Cerebellum (tissue), 4 donors: ENCODE measurements at places on chromosomes 4 and X. TPM values are rescaled to one million over a fixed set of nuclear protein-coding genes. Genes with fewer than 3 reads are reported as not detected.

Gene KLHL5
- total RNA-seq: 116 TPM

Gene KLF8
- 18.4 TPM for total RNA-seq

Gene P2RY4
- total RNA-seq: 0.54 TPM

Gene PDE5A
- 48.7 TPM for total RNA-seq

Gene IL9R
- total RNA-seq: 0.27 TPM

Gene HPGD
- total RNA-seq: 10.7 TPM

DNA sequence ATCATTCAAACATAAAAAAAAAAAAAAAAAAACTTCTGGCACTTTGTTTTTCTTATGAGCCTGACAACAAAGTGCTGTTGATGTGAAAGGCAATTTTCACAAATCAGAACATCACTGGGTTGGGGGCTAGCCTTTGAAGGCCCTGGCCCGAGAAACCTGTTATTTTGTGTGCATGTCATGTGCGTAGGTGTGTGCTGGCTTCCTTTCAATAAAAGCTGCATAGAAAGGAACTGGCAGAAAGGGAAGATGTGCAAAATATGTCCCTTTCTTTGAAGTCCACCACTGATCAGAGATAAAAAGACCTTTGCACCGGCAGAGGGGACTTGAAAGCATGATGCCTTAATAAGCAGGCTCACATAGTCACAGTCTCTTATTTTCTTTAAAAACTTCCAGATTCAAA, 170.8 kb upstream of the RASGEF1B start:
- DNase-seq: no peak

DNA sequence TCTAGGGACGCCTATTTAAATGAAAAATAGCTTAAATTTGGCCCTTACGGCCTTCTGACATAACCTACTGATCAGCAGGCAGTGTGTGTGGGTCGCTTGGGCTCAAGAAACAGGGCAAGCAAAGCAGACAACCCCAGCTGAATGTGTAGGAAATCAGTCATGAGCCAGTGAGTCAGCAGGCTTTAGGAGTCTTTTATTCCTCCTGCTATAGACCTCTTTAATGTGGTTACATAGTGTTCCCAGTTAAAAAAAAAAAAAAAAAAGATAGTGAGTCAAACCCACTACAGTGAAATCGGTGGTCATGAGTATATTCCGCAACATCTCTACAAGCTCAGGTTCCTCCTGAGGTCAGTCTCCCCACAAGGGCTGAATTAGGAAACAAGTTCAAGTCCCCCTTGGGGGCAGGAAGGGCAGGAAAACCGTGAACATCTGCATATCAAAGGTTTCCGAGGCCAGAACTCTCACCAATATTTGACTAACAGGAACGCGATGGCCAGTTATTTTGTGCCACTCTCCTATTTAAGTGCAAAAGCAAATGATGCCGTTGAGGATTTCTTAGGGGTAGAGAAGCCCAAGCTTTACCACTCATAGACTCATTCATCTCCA, 32.7 kb downstream of the ACSL1 start:
- no peak for DNase-seq

GRCh38 chr4:118729287-118730286, 44.4 kb downstream of the METTL14 start:
- DNase-seq: no peak

GRCh38 chr4:125398263-125399002, 83.7 kb downstream of the FAT4 start:
- no peak for DNase-seq

DNA sequence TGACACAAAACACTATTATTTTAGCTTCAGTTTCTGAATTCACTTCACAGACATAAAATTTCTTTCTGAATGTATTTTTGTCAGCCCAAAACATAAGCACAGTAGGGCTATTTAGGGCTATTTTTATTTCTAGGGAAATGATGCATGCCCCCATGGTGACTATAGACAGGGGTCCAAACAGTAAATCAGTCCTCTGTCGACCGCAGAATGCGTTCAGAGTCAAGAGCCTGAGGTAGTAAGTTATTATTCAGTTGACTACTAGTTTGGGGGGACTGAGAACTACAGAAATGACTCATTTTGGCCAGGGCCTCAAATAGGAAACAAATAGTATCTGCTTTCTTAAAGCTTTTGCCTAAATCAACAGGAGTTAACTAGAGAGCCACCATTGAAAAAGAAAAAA, 414.4 kb downstream of the AFF2 start:
- DNase-seq: no peak

- DNase-seq: peak; percentile 44
These were observed 88.6 kb downstream of the PALLD start for GRCh38 chr4:168585168-168586091.

DNA sequence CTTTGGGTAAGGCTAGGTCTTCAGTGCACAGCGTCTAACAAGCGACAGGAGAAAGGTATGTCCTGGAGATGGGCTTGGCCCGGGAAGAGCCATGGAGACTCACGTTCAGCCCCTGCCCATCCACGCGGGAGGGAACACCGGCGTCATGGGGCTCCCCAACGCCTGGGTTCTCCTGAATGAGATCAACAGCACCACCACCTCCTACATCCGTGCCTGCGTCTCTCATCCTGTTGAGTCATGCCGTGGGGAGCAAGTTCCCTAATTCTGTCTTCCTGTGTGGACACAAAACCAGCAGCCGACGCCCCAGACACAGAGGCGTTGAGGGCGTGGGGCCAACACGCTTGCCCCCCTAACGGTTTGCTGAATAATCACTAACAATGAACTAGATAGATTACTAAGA, 20.1 kb upstream of the IL3RA start:
- DNase-seq: no peak

DNA sequence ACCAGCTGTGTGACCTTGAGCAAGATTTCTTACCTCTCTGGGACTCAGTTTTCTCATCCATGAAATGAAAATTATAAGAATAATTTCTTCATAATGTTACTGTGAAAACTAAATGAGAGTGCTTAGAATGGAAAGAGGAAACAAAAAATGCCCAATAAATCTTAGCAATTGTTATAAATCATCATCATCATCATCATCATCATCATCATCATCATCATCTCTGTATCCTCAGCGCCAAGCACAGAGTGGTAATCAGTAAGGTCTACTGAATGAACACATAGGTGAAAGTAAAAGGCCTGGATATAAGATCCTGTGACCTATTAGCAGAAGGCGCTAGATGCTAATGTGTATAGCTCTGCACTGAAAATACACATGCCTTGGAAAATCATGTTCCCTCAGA, 6.8 kb upstream of the STARD8 start:
- DNase-seq: no peak

DNA sequence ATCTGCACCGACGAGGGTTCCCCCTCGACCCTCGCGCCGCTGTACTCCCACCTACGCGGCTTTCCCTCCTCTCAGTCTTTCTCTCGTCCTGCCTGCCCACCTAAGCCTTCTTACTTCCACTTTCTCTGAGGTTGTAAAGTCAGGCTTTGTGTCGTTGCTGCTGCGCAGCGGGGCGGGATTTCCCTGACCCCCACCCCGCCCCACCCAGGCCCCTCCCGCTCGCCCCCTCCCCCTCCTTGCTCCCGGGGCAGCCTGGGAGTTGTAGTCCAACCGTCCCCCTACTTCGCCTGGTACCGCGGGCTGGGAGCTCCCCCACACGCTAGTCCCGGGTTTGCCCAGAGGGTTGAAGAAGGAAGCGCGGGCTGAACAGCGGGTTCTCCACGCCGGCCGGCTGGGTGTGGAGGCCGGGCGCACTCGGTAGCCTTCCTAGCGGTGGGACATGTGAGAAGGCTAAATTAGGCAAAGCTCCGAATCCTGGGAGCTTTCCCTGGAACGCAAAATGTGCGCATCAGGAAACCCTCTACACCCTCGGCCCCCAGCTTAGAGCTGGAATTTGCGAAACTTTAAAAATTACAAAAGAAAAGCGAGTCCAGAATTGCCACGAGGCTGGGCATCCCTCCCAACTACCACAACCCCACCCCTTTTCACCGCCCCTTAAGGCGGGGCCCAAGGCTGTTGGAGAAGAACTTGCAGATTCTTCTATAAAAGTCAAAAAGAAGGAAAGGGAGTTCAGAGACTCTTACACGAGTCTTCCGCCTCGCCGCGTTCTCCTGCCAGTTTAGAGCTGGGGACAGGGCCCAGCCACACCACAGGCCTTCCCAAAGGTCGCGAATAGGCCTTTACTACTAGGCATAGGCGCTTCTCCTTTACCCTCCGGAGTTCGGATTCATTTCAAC, at the start of gene ATP11C:
Gene ATP11C (minus strand): TSS at position 153 of the 896 bp plus-strand sequence. CDS start 1,011 bp downstream, outside the sequence.
- peak; percentile 58 for DNase-seq
